ENCODE measurements at places on chromosomes 1 and 21.

GRCh38 chr1:112975336-112975735, 19.3 kb upstream of the SLC16A1 start:
- DNase-seq: no peak

GRCh38 chr1:66351913-66352312, 182.0 kb upstream of the SGIP1 start:
- peak; percentile 72 for DNase-seq

DNA sequence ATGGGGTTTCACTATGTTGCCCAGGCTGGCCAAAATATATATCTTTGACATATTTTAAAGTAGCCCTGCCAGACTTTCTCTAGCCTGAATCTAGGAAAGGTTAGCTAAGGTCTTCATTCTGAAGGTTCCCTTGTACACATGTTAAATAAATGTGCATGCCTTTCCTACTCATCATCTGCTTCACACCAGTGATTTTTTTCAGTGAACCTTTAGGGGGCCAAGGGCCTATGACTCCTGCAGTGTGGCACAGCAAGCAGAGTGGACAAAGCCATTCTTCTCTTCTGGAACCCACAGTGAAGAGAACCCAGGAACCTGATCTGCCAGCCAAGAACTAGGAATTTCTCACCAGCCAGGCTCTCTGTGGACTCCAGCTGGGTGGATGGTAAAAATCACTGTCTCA, 22.9 kb downstream of the CBR1 start:
- no peak for DNase-seq

- DNase-seq: no peak
Measured at GRCh38 chr1:12129624-12130023, 37.2 kb upstream of the TNFRSF1B start.

- DNase-seq: no peak
Measured at GRCh38 chr21:35521293-35521692, 472.2 kb upstream of the RUNX1 start.

DNA sequence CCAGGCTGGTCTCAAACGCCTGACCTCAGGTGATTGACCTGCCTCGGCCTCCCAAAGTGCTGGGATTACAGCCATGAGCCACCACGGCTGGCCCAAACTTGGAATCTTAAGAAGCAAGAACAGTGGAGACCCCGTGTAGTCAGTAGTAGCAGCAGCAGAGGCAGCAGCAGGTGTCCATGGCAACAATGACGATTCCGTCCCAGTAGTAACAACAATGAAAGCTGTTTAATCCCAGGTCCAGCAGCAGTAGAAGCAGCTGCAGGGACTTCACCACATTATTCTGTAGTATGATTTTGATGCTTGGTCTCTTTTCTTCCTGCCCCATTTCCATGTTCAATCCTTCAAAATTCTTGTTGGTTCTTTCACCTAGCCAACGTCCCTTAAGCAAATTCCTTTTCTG, 69.6 kb upstream of the KCTD3 start:
- DNase-seq: no peak

GRCh38 chr1:5934058-5934884, 58.0 kb downstream of the NPHP4 start:
- DNase-seq: no peak

- no peak for DNase-seq
Measured at GRCh38 chr1:205318231-205318991, 3.1 kb downstream of the NUAK2 start.

- DNase-seq: no peak
Measured at GRCh38 chr1:115893545-115893944, 52.6 kb upstream of the NHLH2 start.

DNA sequence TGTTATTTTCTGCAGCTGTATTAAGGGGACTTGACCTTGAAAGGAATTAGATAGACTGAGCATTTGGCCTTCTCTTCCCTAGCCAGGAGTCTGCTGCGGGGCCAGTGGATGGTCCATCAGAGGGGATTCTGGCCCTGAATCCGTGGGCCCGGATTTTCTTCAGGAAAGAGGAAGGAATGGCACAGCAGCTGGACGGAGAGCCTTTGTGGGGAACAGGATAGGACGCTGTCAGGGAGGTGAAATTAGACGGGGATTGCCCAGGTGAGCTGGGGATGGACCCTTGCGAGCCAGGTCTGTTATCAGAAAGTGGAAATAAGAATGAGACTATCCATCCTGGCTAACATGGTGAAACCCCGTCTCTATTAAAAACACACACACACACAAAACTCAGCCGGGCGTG, 1.7 kb upstream of the C2CD2 start:
- no peak for DNase-seq

GRCh38 chr1:11768821-11769220, 6.8 kb downstream of the C1orf167 start:
- no peak for DNase-seq

DNA sequence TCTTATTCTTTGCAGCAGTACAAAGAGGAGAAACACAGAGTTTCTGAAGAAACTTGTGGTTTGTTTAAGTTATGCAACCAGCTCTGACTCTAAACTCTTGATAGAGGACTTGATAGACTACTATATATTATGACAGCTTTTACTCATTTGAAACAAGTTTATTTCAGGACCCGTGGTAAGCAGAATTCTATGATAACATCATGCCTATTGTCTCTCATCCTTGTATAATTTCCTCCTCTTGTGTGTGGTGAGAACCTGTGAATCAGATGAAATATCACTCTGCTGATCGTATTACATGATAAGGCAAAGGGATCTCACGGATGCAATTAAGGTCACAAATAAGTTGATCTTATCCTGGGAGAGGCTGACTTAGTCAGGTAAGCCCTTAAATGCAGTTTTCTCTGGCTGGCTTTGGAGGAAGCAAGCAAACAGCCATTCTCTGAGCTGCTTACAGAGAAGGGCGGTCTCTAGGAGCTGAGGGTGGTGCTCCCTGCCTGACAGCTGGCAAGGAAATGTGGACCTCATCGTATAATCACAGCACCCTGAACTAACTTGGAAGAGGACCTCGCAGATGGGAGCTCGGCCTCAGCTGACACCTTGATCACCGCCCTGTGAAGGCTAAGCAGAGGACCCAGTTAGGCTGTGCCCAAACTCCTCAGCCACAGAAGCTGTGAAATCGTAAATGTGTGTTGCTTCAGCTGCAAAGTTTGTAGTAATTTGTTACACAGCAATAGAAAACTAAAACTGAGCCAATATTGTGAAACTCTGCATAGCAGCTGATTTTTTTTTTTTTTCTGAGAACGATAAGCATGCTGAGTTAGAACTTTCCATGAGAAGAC, 151.1 kb upstream of the DPT start:
- DNase-seq: no peak

- DNase-seq: no peak
Measured at GRCh38 chr1:226406401-226406881, 1.5 kb downstream of the PARP1 start.

- DNase-seq: peak; percentile 70
Measured at GRCh38 chr1:119327450-119328155, 41.0 kb upstream of the HAO2 start.

- no peak for DNase-seq
Measured at GRCh38 chr1:158933621-158934020, 2.3 kb downstream of the PYHIN1 start.

DNA sequence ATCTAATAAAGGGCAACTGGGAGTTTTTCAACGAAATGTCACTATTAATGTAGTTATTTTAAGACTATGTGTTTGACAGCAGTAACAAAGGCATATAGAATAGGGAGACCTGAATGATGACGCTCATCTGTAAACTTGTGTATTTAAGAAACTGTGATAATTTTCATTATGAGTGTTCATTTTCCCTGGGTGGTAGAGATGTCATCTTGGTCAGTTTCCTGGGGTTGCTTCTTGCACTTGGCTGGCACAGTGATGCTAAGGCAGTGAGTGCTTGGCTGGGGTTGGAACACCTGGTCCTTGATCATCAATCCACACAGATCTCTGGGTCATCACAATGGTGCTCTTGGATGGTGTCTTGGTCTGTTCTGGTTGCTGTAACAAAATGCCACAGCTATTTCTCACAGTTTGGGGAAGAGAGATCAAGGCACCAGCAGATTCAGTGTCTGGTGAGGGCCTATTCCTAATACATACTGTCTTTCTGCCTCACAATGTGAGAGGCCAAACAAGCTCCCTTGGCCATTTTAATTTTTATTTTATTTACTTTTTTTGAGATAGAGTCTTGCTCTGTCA, 7.9 kb upstream of the SMYD2 start:
- DNase-seq: no peak

GRCh38 chr1:1021920-1022259, 2.0 kb downstream of the AGRN start:
- no peak for DNase-seq

GRCh38 chr1:39501666-39502065, 10.2 kb downstream of the BMP8A start:
- DNase-seq: no peak

- DNase-seq: no peak
Measured at GRCh38 chr1:52569449-52570210, 16.7 kb upstream of the TUT4 start.

GRCh38 chr1:208653426-208653825, 409.2 kb upstream of the PLXNA2 start:
- no peak for DNase-seq

DNA sequence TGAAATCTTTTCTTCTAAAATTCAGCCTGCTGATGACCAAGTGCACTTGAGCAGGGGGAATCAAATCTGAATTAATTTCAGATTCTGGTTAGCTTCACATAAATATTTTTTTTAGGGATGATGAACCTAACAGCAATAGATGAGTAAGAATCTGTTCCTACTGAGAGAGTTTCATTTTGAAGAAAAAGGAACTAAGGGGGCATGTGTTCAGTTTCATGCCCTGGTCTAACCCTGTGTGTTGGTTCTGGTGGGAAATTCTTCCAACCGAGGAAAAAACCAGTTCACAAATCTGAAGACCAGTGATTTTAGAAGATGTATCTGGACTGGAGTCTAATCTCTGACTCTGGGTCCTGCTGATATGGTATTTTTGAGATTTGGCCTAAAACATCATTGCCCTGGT, 13.7 kb downstream of the SELL start:
- no peak for DNase-seq

DNA sequence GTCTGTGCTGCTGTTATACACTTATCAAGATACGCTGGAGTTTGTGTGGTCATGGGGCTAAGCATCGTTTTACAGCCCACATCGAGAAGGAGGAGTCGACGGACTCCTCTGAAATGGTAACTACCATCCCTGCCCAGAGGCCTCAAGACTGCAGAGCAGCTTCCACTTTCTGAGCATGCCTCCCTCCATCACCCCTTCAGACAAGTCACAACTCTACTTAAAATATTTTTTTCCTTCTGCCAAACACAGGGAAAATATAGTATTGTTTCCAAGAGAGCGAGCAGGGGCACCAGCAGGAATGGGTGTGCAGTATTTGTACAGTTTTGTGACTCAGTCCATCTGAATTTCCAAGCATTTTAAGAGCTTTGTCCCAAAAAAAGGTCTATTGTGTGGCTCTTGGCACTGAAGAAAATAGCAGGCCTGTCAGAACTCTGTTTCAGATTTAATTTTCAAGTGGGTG, 14.1 kb downstream of the EVA1C start:
- no peak for DNase-seq

GRCh38 chr1:157882580-157882979, 41.0 kb upstream of the CD5L start:
- DNase-seq: no peak

DNA sequence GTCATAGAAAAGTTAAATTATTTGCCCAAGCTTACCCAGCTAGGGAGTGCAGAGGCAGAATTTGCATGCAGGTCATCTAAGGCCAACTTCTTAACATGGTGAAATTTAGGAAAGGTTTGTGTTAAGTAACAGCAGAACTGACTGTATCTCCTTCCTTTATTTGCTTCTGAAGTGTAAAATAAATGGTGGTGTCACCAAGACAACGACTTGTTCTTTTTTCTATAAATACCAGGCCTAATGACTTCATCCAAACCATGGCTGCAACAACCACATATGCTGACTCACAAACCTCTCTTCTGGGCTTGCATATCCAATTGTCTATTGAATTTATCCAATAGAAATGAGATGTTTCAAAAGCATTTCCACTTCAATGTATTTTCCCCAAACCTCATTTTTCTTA, 19.1 kb downstream of the COL24A1 start:
- no peak for DNase-seq

- DNase-seq: peak; percentile 92
Measured at GRCh38 chr1:9721606-9722377, 70.3 kb downstream of the PIK3CD start.
